Cerebellar nuclear complex (tissue), 1 donor: ENCODE measurements at places on chromosomes 2 and 18.

DNA sequence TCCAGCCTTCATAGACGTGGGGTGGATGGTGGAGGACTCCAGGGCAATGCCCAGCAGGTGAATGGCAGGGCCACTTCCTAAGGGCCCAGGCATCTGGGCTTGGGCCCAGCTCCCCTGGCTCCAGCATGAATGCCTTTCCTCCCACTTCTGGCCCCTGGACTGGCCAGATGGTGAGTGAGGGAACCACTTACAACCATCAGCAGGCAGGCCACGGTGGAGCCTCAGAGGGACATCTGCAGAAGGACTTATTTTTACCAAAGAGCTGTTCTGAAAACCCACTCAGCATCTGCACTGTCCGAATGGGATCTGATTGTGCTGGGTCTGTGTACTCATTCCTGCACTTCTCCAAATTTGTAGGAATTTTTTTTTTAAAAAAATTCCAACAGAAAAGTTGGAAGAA, 69.6 kb downstream of the SNTG2 start:
- no peak for DNase-seq

DNA sequence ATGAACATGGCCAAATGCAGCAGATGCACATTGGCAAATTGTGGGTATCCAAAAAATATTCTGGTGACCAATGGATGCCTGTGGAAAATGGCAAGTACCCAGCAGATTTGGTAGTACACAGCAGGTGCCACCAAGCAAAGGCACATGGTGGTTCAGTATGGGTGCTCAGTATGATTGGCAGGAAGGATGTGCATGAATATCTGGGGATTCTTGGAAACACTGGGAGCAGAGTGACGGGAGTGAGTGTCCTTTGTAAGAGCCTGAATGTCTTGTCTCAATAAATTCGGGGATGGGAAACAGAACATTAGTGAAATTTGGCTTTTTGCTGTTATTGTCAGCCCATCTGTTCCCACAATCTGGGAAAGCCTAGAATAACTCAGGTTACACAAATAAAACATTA, 36.8 kb upstream of the ACADL start:
- peak; percentile 77 for DNase-seq

DNA sequence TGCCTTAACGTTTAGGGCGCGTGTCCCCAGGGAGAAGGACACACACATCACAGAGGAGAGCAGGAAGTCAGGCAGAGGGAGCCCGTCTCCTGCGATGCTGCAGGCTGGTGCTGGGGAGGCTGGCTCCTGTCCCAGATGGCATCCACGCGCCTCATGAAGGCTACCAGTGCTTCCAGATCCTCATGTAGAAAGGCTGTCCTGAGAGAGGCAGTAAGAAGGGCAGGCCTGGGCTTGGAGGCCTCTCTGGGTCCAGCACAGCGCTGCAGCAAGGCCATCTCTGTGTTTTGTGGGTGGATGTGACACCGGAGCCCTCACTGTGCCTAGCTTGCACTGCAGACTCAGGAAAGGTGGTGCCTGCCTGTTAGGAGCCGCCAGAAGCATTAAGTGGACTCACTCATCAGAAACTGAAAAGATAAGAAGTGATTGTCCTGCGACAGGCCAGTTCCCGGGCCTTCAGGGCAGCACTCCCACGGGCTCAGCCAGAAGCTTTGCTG, 62.7 kb downstream of the FAM168B start:
- no peak for DNase-seq

- DNase-seq, result no peak
Measured at GRCh38 chr2:172970660-172971059, 105.0 kb upstream of the MAP3K20 start.

- DNase-seq, result no peak
Measured at GRCh38 chr2:119860924-119861323, 101.2 kb downstream of the PTPN4 start.

- DNase-seq, result no peak
Measured at GRCh38 chr2:123463886-123464285, 561.2 kb upstream of the CNTNAP5 start.

GRCh38 chr2:192265751-192266150, 71.0 kb upstream of the TMEFF2 start:
- DNase-seq, result no peak

DNA sequence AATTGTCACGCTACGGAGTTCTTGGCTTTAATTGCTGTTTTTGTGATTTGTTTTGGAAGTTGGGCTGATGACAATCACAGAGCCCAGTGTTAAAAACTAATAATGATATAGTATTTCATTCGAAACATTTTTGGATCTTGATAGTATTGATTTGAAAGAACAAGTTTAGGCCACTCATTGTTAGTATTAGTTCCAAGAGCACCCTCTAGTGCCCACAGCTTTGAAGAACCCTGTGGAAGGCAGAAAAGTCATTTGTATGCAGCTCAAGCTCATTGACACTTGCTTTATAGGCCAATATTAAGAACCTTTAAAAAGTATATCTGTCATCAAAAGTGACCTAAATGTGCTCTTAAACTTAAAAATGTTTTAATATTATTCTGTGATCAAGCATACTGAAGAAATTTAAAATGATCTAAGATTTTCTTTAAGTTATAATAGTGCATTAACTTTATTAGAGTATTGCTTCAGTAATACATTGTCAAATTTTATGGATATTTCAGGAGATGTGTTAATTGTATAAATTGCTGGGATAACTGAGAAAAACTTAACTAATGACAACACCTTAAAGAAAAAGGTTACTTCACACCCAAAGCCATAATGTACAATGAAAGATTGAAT, 191.0 kb downstream of the GRB14 start:
- DNase-seq, result no peak

DNA sequence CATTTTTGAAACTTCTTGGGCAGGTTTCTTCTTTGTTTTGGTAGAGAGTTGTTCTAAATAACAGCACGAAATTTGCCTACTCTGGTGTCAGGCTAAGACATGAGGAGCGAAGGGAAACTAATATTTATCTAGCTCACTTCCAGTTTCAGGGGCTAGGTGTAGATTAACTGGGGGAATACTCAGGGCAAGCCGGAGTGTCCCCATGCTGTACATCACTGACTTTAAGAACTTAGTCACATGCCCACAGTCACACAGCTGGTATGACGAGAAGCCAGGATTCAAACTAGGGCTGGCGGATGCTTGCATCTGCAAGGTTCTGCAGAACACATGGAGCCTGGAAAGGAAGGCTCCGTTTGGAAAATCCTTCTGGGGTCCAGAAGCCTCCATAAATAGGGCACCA, 133.3 kb downstream of the ALPK2 start:
- no peak for DNase-seq

DNA sequence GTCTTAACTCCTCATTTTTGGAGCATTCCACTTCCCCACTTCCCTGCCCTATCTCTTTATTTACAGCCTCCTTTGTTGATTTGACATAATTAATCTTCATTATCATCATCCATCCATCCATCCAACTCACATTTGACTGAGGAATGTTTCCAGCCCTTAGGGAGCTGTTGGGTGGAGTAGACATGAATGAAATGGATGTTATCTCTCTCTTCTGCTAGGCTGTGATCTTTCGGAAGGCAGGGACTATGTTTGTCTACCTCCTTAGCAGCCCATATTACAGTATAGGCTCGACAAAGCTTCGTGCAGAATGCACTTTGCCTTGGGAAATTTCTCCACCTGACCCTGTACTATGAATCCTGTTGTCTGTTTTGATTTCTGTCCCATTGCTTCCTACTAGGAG, 7.7 kb upstream of the EFEMP1 start:
- no peak for DNase-seq

GRCh38 chr2:37376421-37377186, 32.2 kb downstream of the QPCT start:
- DNase-seq, result no peak

GRCh38 chr2:235146871-235147565, 195.2 kb downstream of the SH3BP4 start:
- DNase-seq, result no peak

- no peak for DNase-seq
Measured at GRCh38 chr18:80200932-80201672, 46.2 kb downstream of the PARD6G start.

GRCh38 chr18:64678048-64678447, 529.2 kb upstream of the LINC00305 start:
- no peak for DNase-seq

GRCh38 chr2:45814488-45814887, 163.0 kb downstream of the PRKCE start:
- no peak for DNase-seq

GRCh38 chr18:59705145-59705544, 7.9 kb upstream of the CCBE1 start:
- no peak for DNase-seq

DNA sequence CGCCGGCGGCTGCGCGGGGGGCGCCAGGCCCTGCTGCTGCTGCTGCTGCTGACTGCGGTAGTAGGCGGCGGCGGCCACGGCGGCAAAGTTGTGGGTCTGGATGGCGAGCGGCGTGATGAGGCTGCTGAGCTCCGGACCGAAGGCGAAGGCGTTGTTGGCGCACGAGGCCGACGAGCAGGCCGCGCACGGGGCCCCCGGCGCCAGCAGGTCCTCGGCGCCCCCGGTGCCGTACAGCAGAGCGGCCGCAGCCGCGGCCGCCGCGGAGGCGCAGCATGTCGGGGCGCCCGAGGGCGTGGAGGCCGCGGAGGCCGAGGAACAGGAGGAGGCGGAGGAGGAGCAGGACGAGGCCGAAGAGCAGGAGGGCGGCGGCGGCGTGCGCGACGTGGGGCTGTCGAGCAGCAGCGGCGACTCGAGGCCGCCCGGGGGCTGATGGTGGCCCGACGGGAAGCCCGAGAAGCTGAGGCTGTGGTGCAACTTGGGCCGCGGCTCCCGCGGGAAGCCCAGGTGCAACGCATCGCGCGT, 1.8 kb downstream of the ZFP36L2 start:
- DNase-seq, result no peak

DNA sequence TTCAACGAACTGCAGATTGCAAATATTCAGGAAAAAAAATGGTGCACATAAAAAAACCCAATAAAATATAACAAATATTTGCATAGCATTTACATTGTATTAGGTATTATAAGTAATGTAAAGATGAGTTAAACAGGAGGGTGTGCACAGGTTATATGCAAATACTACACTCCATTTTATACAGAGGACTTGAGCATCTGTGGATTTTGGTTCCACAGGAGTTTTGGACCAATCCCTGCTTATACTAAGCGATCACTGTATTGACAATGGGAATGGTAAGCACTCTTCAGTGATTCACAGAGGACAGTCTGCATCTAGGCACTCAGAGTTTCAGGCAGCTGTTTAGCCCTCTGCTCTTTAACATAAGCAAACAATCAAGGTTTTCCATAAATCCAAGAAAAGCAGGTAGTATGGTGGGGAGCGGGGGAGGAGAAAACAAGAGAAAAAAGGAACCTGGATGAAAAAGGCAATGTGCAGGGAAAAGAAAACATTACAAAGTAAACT, 206.0 kb upstream of the PARD3B start:
- no peak for DNase-seq

DNA sequence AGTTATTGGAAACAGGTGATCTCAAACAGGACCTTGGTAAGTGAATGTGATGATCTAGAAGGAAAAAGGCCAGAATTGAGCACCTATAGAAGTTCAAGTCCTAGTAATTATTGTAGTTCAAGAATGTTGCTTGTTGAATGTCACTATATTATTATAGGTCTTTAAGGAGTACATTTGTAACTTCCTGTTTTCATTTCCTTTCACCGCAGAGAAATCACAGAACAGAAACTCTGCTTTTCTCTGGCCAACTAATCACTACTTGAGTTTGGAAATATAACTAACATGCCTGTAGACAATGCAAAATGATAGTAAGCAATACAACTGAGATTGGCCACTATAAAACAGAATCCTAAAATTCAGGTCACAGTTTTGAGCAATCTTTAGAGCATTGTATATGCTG, 61.8 kb upstream of the EFEMP1 start:
- DNase-seq, result no peak

- no peak for DNase-seq
Measured at GRCh38 chr2:102130647-102130991, 11.9 kb upstream of the IL1R1 start.

GRCh38 chr2:160278879-160279177, 78.8 kb upstream of the ITGB6 start:
- no peak for DNase-seq

DNA sequence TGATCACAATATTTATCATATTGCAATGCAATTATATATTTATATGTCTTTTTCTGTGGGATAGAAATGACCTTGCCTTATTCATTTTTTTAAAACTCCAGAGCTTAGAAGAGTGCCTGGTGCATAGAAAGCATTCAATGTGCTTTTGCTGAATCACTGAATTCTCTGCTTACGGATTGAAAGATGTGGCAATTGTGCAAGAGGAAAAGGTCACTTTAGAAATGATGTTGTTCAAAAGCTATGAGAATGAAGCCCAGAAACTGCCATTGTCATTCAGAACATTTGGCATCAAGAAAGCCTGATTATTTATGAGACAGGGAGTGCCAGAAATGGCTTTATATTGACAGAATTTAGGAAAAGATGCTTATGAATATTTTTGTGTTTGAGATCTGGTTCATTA, 678.6 kb upstream of the CDH2 start:
- no peak for DNase-seq

DNA sequence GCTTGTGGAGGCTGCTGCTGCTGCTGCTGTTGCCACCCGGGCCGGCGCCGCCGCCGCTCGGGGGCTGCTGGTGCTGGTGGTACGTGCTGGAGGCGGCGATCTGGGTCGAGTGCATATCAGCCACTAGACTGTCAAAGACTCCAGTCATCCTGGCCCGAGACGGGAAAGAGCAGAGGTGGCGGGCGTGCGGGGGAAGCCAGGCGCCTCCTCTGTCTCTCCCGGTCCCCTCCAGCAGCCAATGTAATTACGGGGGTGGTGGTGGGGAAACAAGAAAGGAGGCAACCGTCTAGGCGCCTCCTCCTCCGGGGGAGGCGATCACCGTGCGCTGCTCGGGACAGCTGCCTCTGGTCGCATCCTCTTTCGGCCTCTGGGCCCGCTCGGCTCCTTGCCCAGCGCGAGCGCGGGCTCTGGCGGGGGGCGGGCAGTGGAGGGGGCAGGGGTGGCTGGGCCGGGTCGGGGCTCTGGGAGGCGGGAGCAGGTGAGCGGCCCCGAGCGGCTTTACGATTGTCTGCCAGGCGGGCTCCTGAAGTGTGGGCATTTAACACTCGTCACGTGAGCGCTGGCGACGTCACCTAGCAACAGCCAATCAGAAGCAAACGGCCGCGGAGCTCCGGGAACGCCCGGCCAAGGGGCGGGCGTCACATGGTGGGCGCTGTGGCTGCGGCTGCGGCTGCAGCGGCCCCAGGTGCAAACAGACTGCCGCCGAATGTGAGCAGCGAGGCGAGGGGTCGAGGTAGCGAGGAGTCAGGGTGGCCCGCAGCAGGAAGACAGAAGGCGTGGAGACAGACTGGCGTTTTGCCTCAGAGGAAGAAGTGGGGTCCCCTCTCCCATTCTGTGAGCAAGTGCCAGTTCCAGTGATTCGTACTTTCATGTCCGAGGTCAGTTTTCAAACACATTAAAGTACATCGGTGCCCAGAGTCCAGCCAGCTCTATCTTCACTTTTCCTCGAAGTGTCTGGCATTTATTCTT, at the start of gene DLX2:
TSS of gene DLX2 (minus strand) at position 510 of the 969 bp plus-strand sequence. CDS start at position 148, 362 bp downstream.
- DNase-seq, result no peak
